SIG-M5 (cell line): ENCODE measurements at places on chromosomes 11 and 22.

- no peak for DNase-seq
These were observed 58.3 kb upstream of the RASD2 start for GRCh38 chr22:35482311-35482710.

DNA sequence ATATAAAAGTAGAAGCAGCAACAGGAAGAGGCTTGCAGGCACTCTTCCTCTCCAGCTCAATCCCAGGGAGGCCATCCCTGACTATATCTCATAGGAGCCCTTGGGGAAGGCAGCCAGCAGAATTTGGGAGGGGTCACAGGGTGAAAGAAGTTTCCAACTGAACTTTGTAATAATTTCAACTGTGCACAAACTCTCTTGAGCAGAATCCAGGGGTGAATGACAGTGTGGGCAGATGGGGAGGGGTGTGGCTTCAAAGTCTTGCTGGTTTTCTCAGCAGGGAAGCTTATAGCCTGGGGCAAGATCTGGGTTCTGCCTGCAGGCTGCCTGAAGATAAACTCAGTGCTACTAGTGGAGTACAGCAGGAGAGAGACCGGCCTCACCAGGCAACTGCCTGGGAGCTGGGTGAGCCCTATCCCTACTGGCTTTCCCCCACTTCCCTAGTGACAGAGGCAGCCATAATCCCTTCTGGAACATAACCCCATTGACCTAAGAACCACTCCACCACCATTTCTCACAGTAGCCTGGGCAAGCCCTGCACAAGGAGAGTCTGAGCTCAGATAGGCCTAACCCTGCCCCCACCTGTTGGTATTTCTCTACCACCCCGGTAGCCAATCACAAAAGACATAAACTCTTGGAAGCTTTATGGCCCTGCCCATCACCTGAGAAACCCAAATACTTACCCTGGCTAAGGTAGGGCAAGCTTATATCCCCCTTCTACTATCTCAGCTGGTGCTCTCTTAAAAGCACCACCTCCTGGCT is 17.8 kb upstream of the TTC12 start:
- DNase-seq, result no peak

DNA sequence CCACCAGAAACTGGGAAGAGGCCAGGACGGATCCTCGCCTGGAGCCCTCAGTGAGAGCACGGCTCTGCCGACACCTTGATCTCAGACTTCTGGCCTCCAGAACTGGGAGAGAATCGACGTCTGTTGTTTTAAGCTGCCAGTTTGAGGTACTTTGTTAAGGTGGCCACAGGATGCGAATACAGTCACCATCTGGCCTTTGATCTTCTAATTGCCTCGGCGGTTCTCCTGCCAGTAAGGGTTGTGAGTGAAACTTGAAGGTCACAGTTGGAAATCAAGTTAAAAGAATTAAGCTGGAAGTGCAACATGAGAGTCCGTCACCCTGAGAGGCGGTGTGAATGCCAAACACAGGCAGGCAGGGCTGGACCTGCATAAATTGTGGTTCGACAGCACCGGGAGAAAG is 27.9 kb downstream of the PARVB start:
- no peak for DNase-seq

- DNase-seq, result no peak
These were observed 27.5 kb upstream of the PLAAT3 start for GRCh38 chr11:63641727-63642126.

- DNase-seq, result no peak
These were observed 914 bp downstream of the INPPL1 start for GRCh38 chr11:72225411-72225951.

DNA sequence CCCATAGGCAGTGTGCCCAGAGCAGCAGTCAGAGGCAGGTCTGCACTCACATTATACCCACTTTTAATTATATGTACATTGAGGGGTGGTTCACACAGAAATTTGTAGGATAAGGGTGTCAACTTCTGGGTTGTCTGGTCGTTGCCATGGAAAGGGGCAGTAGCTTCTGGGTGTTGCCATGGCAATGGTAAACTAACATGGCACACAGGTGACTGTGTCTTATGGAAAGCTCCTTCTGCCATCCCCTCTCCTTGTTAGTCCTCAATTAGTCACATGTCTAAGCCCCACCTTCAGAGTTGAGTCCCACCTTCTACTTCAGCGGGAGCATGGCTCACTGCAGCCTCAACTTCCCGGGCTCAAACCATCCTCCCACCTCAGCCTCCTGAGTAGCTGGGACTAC is 56.3 kb upstream of the ATXN10 start:
- DNase-seq, result no peak

DNA sequence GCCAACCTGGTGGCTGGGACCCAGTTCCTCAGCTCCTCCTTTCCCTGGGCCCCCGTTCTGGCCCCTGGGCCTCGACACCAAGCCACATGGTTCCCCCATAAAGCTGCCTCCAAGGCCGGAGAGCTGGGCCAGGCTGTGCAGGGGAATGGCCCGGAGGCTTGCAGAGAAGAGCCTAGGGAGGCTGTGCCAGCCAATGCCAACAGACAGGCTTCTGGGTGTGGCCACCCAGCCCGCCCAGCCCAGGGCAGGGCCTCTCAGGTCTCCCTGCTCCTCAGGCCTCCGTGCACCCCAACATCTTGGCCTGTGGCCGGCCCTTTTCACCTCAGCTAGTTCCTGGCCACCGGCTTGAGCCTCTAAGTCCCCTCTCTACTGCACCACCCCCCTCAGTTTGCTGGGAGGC is 17.4 kb upstream of the FLRT1 start:
- DNase-seq, result no peak

DNA sequence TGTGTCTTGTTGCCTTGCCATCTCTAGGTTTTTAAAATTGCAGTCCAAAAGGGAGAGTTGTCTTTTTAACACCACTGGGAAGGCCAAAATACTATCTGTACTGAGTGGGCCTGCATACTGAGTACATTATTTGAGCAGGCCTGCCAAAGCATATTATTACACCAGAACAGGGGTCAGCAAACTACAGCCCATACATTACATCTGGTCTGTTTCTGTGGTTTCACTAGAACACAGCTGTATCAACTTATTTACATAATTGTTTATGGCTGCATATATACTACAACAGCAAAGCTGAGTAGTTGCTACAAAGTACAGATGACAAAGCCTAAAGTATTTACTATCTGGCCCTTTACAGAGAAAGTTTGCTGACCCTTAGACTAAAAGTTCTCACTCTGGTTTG is 74.0 kb downstream of the USP35 start:
- DNase-seq, result no peak

DNA sequence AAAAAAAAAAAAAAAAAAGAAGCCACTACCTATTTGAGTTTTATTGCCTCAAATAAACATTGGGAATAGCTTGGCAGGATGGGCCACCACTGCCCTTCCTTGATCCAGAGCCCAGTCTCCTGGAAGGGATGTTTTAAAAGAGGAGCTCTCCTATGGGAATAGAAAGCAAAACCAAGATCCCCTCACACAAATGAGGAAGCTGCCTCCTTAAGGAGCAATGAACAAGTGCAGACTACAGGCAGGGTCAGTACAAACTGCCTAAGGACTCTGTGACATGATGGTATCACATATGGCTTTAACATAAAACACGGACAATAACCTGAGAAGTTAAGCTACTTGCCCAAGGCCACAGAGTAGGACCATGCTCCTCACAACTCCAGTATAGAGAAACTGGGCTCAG is 120.8 kb downstream of the NAT10 start:
- no peak for DNase-seq

GRCh38 chr11:67409261-67409666 is 5.4 kb downstream of the TBC1D10C start:
- DNase-seq, result no peak

GRCh38 chr11:20277014-20277413 is 86.5 kb upstream of the HTATIP2 start:
- DNase-seq, result no peak

GRCh38 chr11:121154486-121155314 is 53.7 kb downstream of the TECTA start:
- no peak for DNase-seq

DNA sequence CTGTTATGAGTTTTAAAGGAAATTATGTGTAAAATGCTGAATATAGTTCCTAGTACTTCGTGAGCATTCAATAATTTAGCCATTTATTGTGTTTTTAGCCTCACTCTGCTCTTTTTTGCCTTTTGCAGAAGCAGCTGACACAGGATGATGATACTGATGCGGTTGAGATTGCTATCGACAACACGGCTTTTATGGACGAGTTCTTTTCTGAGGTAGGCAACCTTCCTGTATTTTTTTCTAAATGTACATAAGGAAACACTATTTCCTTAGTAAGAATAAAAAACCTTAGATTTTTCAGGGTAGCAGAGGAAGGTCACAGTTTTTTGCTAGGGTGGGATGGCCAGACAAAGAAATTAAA is 17.9 kb downstream of the STX3 start:
- no peak for DNase-seq

DNA sequence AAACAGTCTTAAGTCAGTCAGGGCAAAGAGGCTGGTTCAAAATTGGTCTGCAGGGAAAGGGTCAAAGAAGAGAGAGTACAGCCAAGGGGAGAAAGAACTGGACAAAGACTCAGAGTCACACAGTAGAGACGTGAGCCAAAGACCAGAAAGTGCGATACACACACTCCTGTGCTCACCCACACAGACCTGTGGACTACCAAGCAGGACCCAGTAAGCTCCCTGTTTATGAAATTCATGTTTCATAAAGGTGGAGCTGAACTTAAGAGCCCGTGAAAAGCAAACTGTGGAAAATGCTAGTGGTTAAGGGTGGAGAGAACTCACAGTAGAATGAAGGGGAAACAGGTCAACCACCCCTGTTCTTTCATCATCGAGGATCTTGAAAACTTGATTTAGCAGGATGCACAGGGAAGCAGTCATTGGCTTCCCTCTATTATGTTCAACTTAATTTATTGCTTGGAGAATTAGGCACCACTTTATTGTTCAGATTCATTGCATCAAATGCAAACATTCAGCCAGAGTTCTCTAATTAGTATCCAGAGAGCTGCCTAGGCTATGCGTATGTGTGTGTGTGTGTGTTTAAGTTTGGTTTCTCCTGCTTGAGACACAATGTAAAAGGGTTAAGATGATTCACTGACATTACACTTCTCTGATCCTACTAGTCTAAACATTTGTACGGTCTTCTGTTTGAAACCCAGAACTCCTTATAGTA is 160.9 kb upstream of the MTMR2 start:
- DNase-seq, result no peak
